Activated CD4-positive, alpha-beta T cell treated with anti-CD3 and anti-CD28 coated beads, Interleukin-10, Interleukin-2, amounts not matched to agents 100 ng/mL and 50 ng/mL, durations not matched to agents 16 hours and 8 hours (primary cell): ENCODE measurements at places on chromosomes 4 and X.

DNA sequence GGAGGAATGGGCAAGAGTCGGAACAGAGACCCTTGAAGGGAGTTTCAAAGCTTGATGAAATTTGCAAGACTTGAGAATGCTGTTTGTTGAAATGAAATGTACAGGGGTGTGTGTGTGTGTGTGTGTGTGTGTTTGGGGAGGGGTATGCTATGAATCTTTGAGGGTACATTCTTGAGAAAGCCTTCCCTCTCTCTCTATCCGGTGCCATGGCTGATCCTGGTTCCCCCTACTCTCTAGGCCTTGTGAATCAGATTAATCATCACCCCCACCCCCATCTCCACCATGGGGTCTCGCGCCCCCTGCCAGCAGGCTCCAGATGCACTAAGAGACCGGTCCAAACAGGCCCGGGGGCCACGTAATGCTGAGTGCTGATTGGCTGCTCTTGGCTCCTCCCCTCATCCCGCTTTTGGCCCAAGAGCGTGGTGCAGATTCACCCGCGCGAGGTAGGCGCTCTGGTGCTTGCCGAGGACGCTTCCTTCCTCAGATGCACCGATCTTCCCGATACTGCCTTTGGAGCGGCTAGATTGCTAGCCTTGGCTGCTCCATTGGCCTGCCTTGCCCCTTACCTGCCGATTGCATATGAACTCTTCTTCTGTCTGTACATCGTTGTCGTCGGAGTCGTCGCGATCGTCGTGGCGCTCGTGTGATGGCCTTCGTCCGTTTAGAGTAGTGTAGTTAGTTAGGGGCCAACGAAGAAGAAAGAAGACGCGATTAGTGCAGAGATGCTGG lies at the start of gene HTR2C:
TSS of gene HTR2C (plus strand) at position 441 of the 729 bp plus-strand sequence. CDS start 142,851 bp downstream, outside the sequence.
- no peak for DNase-seq

DNA sequence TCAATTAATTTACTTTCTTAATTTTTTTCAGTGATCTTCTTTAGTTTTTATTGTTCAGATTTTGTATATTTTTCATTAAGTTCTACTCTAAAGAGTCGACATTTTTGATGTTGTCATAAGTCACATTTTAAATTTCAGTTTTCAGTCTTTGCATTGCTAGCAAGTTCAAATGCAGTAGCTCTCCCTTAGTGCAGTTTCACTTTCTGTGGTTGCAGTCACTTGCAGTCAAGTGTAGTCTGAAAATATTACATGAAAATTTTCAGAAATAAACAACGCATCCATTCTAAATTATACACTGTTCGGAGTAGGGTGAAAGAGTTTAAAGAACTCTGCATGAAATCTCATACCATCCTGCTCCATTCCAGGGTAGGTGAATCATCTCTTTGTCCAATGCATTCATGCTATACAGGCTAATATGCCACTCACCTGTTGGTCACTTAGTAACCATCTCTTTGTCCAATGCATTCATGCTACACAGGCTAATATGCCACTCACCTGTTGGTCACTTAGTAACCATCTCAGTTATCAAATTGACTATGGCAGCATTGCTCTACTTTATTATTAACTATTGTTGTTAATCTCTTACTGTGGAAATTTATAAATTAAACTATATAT lies 356.9 kb downstream of the STPG2 start:
- no peak for DNase-seq

GRCh38 chrX:42943051-42943974 lies 165.3 kb upstream of the PPP1R2C start:
- DNase-seq = peak; percentile 68

- no peak for DNase-seq
Measured at GRCh38 chrX:105696870-105697269, 125.5 kb upstream of the NRK start.

GRCh38 chr4:12319765-12320164 lies 891.1 kb upstream of the HS3ST1 start:
- no peak for DNase-seq
